ENCODE measurements at places on chromosomes 12 and 14.

DNA sequence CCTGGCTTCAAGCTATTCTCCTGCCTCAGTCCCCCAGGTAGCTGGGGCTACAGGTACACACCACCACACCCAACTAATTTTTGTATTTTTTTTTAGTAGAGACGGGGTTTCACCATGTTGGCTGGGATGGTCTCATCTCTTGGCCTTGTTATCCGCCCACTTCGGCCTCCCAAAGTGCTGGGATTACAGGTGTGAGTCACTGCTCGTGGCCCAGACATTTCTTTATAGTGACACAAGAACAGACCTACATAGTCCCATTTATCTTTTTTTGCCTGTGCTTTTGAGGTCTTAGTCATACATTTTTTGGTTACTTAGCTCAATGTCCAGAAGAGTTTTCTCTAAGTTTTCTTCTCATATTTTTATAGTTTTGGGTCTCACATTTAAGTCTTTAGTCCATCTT, 247.4 kb downstream of the SYT10 start:
- no peak overlapping the region for H3K27ac ChIP-seq
- DNase-seq: no peak
- no peaks in the 10 kb centered on the region for H3K36me3 ChIP-seq
- H3K4me3 ChIP-seq: no peak overlapping the region
- H3K4me1 ChIP-seq: no peaks in the 10 kb centered on the region

DNA sequence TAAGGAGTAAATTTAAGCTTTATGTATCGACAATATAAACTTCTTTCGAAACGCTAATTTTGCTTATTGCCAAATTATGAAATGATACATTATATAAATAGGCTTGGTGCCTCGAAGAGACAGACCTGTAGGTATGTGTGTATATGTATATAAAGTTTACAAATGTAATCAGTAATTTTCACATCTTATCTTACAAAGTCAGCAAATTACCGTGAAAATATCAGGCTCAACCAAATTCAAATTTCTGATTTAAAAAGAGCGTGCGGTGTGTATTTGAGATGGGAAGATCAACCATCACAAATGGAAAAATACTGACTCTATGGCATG, 605 bp downstream of the ZCRB1 start:
- peaks cover 25% of the 10 kb centered on the region for H3K36me3 ChIP-seq
- no peak for DNase-seq
- H3K4me3 ChIP-seq: peak overlapping the region; percentile 94
- H3K4me1 ChIP-seq: peaks cover 24% of the 10 kb centered on the region
- H3K27me3 ChIP-seq: no peaks in the 10 kb centered on the region

DNA sequence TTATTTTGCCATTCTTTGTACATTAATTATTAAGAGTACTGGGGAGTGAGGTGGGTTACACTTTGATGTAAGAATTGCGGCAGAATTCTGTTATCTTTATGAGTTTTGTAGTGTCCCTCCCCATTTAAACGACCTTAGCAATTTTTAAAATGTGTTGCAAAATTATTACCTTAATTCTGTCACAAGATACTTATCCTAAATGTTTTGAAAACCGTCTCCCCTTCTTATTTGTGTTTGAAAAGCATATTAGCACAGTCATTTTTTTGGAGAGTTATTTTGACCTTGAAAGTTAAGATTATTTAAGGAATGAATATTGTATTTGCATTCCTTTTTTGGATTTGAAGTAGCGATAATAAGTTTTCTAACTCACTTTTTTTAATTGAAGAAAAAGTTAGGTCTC, 2.2 kb downstream of the ARHGAP5 start:
- H3K27ac ChIP-seq: peak overlapping the region; percentile 86
- peak overlapping the region; percentile 84 for H3K4me3 ChIP-seq
- DNase-seq: no peak
- H3K36me3 ChIP-seq: peaks cover 49% of the 10 kb centered on the region
- peaks cover 43% of the 10 kb centered on the region for H3K4me1 ChIP-seq

GRCh38 chr12:101927036-101927435, 49.7 kb downstream of the DRAM1 start:
- no peaks in the 10 kb centered on the region for H3K36me3 ChIP-seq
- no peaks in the 10 kb centered on the region for H3K4me1 ChIP-seq
- H3K27ac ChIP-seq: no peak overlapping the region
- no peaks in the 10 kb centered on the region for H3K27me3 ChIP-seq
- no peak overlapping the region for H3K4me3 ChIP-seq

DNA sequence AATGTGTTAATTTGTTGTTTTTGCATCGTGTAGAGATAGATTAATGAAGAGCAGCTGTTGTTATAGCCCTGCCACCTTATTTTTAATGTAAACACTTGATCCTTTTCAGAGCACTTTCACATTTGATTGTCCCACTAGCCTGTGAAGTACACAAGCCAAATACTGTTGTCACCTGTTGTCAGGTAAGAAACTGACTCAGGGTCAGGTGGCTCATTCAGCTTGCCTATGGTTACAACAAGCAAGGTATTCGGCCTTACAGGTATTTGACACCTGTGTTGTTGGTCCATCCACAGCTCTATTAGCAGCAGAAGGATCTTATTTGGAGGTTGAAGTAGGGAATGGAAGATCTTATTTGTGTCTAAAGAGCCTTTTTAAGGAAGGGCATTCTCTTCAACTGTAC, 108.9 kb downstream of the GPR135 start:
- no peak overlapping the region for H3K4me3 ChIP-seq
- peak overlapping the region; percentile 50 for H3K27ac ChIP-seq
- H3K36me3 ChIP-seq: peaks cover 26% of the 10 kb centered on the region
- DNase-seq: no peak

DNA sequence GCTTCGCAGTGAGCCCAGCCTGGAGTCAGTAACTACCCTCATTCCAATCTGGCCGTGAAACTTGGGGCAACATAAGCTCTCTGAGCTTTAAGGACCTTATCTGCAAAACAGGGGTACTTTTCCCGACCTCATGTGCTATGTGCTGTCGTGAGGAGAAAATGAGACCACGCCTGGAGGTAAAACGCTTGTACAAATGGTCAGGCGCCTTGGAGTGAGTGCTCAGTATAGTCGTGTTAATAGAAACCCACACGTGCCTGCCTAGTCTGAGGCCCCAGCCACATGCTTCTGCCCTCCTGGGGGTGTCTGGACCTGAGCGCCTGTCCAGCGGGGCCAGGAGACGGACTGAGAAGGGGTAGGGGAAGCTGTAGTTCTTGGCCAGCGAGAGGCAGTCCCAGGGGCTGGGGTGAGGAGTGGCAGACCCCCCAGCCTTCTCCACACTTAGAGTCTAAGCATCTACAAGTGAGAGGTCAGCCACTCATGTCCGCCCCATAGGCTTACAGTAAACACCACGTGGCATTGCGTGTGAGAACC, 4.9 kb downstream of the AQP5 start:
- H3K4me1 ChIP-seq: peaks cover 29% of the 10 kb centered on the region
- H3K27ac ChIP-seq: peak overlapping the region; percentile 68
- H3K36me3 ChIP-seq: peaks cover 18% of the 10 kb centered on the region
- no peak for DNase-seq

- H3K4me3 ChIP-seq: no peak overlapping the region
- H3K36me3 ChIP-seq: peaks cover 19% of the 10 kb centered on the region
- no peak overlapping the region for H3K27ac ChIP-seq
- no peak for DNase-seq
- no peaks in the 10 kb centered on the region for H3K27me3 ChIP-seq
These were observed 7.2 kb downstream of the NFYB start for GRCh38 chr12:104130760-104131159.

DNA sequence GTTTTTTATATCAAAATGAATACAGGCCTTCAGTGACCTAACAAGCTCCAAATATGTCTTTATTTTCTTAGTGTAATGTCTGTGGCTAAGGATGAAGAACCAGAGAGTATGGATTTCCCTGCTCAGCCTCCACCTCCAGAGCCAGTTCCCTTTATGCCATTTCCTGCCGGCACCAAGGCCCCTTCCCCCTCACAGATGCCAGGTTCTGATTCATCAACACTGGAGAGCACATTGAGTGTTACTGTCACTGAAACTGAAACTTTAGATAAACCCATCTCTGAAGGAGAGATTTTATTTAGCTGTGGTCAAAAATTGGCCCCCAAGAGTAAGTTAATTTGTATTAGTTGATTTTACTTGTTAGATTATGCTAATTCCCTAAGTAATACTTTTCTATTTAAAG, 61.0 kb downstream of the KIAA0586 start:
- H3K36me3 ChIP-seq: no peaks in the 10 kb centered on the region
- no peaks in the 10 kb centered on the region for H3K27me3 ChIP-seq
- DNase-seq: no peak
- H3K27ac ChIP-seq: no peak overlapping the region
- H3K4me1 ChIP-seq: no peaks in the 10 kb centered on the region

DNA sequence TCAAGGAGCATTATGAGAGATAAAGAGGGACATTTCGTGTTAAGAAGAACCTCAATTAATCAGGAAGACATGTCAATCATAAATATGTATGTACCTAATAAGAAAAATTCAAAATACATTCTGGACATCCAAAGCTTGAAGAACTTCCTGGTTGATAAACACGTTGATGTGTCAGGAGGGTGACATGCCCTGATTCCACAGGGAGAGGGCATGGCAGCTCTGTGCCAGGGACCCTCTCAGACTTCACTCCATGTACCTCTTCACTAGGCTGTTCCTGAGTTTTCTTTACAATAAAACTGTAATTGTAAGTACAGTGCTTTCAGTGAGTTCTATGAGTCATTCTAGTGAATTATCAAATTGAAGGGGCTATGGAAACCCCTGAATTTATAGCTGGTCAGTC, 163.5 kb downstream of the CFAP54 start:
- H3K4me3 ChIP-seq: no peak overlapping the region
- peaks cover 13% of the 10 kb centered on the region for H3K27me3 ChIP-seq
- no peak for DNase-seq
- H3K36me3 ChIP-seq: no peaks in the 10 kb centered on the region

DNA sequence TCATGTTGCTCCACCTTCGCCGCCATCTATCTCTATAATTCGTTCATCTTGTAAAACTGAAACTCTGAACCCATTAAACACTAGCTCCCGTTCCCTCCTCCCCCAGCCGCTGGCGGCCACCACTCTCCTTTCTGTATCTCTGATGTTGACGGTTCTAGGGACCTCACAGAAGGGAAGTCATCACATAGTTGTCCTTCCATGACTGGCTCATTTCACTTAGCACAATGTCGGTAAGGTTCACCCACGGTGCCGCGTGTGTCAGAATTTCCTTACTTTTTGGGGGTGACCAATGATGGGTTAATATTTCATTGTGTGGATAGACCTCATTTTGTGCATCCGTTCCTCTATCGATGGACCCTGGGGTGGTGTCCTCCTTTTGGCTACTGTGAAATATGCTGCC, 2.0 kb upstream of the CACNA2D4 start:
- H3K36me3 ChIP-seq: no peaks in the 10 kb centered on the region
- DNase-seq: no peak
- H3K4me3 ChIP-seq: no peak overlapping the region
- H3K27me3 ChIP-seq: peaks cover 82% of the 10 kb centered on the region
- H3K4me1 ChIP-seq: no peaks in the 10 kb centered on the region

GRCh38 chr12:113990250-113991223, 24.4 kb upstream of the RBM19 start:
- H3K27me3 ChIP-seq: peaks cover 76% of the 10 kb centered on the region
- H3K4me1 ChIP-seq: no peaks in the 10 kb centered on the region
- H3K36me3 ChIP-seq: no peaks in the 10 kb centered on the region

DNA sequence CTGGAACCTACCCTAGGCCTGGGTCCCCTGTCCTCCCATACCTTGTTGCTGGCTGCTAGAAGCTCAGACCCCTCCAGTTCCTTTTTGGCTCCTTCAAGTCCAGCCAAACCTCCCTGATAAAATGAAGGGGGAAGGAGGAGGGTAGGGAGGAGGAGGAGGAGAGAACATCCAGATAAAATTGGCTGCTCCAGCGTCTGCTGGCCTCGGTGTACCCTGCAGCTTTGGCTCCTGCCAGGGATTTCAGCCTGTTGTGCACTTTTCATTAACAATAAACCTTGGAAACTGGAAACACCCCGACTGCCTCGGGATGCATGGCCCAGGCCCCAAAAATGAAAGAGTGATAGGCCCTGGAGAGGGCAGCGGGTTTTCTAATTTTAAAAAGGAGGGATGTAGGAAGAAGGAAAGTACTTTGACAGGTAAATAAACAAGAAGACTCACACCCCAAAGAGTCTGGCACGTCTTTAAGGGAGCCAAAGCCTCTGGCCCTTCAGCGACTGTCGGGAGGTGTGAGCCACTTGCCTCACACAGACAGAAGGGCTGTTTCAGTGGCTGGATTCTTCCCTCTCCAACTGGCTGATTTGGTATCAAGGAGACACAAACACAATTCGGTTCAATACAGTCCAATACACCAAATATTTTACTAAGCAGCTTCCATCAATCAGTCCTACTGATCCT, 49.8 kb downstream of the NUAK1 start:
- no peaks in the 10 kb centered on the region for H3K36me3 ChIP-seq
- no peaks in the 10 kb centered on the region for H3K27me3 ChIP-seq
- H3K4me1 ChIP-seq: peaks cover 11% of the 10 kb centered on the region
- DNase-seq: no peak

GRCh38 chr12:19191089-19191488, 61.6 kb downstream of the PLEKHA5 start:
- H3K4me1 ChIP-seq: peaks cover 43% of the 10 kb centered on the region
- no peak overlapping the region for H3K27ac ChIP-seq
- H3K36me3 ChIP-seq: peaks cover 4% of the 10 kb centered on the region

DNA sequence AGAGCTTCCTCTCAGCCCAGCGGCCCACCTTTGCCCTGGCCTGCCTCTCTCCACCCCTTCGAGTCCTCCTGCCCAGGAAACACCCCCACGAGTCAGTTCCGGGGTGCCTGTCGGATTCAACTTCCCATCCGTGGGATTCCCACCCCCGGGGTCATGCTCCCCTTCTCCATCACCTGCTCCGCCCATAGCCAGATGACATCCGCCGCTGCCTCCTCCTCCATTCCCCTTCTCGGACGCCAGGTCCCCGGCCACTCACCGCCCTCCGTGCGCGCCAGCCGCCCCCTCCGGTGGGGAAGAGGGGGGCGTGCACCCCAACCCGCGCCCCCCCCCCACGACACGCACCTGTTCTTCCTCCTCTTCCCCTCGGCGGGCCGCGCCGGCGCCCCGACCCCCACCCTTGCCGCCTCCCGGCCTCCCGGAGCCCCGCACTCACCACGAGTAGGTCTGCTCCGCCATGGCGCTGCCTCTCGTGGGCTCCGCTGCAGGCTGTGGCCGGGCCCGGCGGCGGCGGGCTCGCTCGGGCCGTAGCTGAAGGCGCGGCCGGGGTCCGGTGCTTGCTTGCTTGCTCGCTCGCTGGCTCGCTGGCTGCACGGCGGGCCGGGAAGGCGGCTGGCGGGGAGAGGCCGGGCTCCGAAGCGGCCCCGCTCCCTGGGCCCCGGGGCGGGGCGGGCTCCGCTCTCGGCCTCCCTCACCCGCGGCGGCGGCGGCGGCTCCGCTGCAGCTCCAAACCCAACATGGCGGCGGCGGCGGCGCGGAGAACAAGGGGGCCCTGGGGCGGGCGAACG, 554 bp downstream of the SPPL3 start:
- H3K36me3 ChIP-seq: peaks cover 42% of the 10 kb centered on the region
- peaks cover 18% of the 10 kb centered on the region for H3K4me1 ChIP-seq
- peak; percentile 69 for DNase-seq
- H3K4me3 ChIP-seq: peak overlapping the region; percentile 94
- H3K27me3 ChIP-seq: no peaks in the 10 kb centered on the region

- no peaks in the 10 kb centered on the region for H3K4me1 ChIP-seq
- no peak for DNase-seq
- no peak within 1 kb of the TSS for H3K4me3 ChIP-seq
- H3K36me3 ChIP-seq: peaks cover 1% of the 10 kb centered on the region
- no peak within 1 kb of the TSS for H3K27ac ChIP-seq
These were observed at the start of gene CIROP for GRCh38 chr14:23104591-23105347. CIROP (minus strand) TSS chr14:23104989; CDS start chr14:23104920, 69 bp downstream.

Data from Calu3 (cell line).